ENCODE measurements at places on chromosomes 3 and 15.

- no peak for DNase-seq
Observed at GRCh38 chr3:163056874-163057497, 1560.4 kb downstream of the OTOL1 start.

DNA sequence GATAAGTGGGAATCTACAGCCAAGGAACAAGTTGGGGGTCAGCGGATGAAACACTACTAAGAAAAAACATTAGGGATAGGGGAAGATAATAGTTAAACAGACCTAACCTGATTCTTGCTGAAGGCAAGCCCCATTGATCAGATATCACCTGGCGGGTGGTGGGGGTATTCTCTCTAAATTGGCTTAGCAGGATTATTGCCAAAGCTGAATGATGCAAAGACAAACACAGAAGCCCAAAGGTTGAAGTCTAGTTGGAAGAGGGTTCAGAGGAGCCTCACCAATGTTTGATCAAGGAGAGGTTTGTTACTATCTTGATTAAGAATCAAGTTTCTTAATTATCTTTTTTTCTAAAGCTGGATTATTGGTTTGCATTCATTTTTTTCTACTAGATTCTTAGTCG lies 371.9 kb upstream of the CNTN4 start:
- DNase-seq, result no peak

- DNase-seq, result peak; percentile 99
Observed at GRCh38 chr3:115713284-115713683, 90.0 kb downstream of the GAP43 start.

GRCh38 chr3:31551646-31552045 lies 18.9 kb downstream of the STT3B start:
- DNase-seq, result no peak

DNA sequence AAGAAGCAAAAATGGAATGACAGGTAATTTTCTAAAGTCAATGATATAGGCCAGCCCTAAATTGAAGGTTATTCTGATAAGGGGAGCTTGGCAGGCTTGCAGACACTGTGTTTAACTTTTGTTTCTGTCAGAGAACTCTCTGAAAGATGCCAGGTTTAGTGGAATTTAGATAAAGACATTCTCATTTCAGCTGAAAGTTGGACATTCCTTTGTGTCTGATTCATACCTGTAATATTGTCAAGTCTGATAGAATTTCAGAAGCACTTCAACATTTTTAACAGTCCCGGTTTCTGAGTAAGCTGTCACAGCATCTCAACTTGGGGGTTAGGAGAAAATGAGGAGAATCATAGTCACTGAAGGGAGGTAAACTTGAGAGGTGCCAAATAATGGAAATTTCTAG lies 84.0 kb downstream of the DIPK2A start:
- no peak for DNase-seq

DNA sequence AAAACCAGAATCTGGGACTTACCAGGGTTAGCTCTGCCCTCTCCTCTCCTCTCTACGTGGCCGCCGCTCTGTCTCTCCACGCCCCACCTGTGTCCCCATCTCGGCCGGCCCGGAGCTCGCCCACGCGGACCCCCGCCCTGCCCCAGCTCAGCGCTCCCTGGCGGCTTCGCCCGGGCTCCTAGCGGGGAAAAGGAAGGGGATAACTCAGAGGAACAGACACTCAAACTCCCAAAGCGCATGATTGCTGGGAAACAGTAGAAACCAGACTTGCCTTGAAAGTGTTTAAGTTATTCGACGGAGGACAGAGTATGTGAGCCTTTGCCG lies 5.4 kb downstream of the ISL2 start:
- no peak for DNase-seq

GRCh38 chr3:151477591-151478334 lies 16.9 kb upstream of the IGSF10 start:
- DNase-seq, result no peak

GRCh38 chr15:69508659-69509058 lies 56.0 kb downstream of the RPLP1 start:
- DNase-seq, result no peak

DNA sequence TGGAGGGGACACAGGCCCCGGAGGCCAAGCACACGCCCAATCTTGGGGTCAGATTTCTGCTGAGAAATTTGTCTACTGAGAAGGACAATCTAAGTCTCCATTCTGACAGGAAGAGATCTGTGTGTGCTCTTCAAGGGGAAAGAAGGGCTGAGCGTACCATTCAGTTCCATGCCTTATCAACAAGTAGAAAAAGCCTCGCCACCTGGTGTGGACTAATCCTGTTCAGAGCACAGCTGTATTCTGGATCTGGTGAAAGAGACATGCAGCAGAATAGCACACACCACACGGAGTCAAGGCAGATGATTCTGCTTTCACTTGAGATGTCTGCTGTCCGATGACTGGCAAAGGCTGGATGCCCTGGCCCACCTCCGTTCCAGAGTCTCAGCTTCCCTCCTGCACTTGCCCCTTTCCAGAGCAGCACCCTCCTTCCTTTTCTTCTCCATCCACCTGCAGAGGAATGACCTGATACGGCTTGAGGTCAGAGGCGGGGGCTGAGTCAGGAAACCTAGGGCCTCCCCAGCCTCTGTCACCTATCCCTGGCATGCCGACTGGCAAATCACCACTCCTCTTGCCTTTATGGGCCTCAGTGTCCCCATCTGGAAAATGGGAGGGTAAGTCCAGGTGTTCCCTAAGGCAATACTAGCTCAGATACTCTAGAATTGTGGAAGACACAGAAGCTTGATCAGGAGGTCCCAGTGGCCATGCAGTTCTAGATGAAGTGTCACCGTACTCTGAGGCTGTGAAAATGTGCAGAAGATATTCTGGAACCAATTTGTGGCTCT lies 36.9 kb upstream of the CTSH start:
- DNase-seq, result no peak

DNA sequence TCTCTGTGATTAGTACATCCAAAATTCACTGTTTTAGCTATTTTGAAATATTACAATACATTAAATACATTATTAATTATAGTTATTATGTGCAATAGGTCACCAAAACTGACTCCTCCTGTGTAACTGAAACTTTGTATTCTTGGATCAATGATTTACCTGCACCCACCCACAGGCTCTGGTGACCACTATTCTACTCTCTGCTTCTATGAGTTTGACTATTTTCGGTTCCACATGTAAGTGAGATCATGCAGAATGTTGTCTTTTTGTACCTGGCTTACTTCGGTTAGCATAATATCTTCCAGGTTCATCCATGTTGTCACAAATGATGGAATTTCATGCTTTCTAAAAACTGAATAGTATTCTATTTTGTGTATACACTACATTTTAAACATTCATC lies 43.8 kb downstream of the SLC2A2 start:
- no peak for DNase-seq
